SK-N-SH (cell line): ENCODE measurements at places on chromosomes 2 and 18. TPM values are rescaled to one million over a fixed set of nuclear protein-coding genes. Genes with fewer than 3 reads are reported as not detected.
A peak's percentile ranks its signal among the peaks of the same experiment; 100 is the strongest.

DNA sequence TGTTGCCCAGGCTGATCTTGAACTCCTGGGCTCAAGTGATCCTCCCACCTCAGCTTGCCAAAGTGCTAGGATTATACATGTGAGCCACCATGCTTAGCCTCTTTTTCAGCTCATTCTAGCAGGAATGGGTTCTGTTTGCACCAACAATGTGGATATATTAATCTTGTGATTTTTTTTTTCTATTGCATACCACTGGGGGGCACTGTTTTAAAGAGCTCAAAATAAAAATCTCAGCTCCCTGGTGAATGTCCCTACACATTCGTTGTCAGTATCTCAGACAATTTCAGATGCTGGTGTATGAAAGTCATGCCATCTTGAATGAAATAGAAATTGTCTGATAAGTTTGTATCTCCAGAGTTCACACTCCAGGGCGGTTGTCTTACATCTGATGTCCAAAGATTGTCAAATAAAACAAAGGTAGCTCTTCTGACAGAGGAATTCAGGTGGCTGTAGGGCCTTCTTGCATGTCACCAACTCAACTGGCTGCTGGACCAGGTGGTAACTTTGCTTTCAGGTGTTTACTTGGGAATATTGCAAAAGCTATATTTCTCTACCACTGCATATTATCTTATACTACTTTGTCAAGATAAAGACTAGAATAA lies 3.1 kb upstream of the MATN3 start:
- peaks cover 16% of the 10 kb centered on the region for H3K4me1 ChIP-seq
- H3K27me3 ChIP-seq, result no peaks in the 10 kb centered on the region
- no peaks in the 10 kb centered on the region for H3K36me3 ChIP-seq
- peak; percentile 80 for DNase-seq
- no peak overlapping the region for H3K4me3 ChIP-seq
- H3K27ac ChIP-seq, result no peak overlapping the region

GRCh38 chr2:74481431-74481830 lies 1.4 kb downstream of the CCDC142 start:
- H3K27ac ChIP-seq, result no peak overlapping the region
- no peak for DNase-seq

The GCG gene
- not detected in 2 replicates for polyA plus RNA-seq

GRCh38 chr2:149261692-149262091 lies 68.7 kb upstream of the LYPD6 start:
- no peaks in the 10 kb centered on the region for H3K27me3 ChIP-seq
- no peak overlapping the region for H3K4me3 ChIP-seq
- no peak overlapping the region for H3K27ac ChIP-seq

The MAB21L4 gene
- not detected in 2 replicates for polyA plus RNA-seq

DNA sequence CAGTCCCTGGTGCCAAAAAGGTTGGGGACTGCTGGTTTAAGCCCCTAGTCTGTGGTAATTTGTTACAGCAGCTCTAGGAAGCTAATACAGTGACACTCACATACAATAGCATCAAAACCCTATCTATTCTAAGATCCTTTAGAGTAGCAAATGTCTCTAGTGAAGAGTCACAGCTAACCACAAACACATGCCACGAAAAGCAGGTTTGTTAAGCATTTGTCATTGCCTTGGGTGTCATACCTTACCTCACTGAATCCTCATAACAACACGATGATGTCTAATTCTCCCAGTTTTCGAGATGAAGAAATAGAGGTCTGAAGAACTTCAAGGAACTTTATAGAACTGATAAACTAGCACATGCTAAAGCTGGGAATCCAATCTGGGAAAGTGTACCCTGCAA lies 29.6 kb upstream of the RNF152 start:
- no peaks in the 10 kb centered on the region for H3K27me3 ChIP-seq
- H3K27ac ChIP-seq, result no peak overlapping the region
- no peak overlapping the region for H3K4me3 ChIP-seq
- no peaks in the 10 kb centered on the region for H3K36me3 ChIP-seq

DNA sequence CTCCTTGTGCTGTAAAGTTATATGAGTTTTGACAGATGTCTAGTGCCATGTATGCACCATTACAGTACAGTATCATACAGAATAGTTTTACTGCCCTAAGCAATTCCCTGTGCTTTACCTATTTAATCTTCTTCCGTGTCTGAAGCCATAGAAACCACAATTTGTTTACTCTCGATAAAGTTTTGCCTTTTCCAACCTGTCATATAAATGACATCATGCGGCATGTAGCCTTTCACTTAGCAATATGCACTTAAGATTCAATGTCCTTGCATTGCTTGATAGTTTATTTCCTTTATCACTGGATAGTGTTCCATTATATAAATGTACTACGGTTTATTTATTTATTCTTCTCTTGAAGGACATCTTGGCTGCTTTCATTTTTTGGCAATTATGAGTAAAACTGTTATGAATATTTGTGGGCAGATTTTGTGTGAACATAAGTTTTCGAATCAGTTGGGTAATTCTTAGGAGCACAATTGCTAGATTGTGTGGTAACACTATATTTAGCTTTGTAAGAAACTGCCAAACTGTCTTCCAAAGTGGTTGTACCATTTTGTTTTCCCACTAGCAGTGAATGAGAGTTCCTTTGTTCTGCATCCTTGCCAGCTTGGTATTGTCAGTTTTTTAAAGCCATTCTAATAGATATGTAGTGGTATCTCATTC lies 136.8 kb upstream of the MAP3K20 start:
- H3K4me3 ChIP-seq, result no peak overlapping the region
- no peaks in the 10 kb centered on the region for H3K27me3 ChIP-seq
- no peak overlapping the region for H3K27ac ChIP-seq
- no peaks in the 10 kb centered on the region for H3K36me3 ChIP-seq

DNA sequence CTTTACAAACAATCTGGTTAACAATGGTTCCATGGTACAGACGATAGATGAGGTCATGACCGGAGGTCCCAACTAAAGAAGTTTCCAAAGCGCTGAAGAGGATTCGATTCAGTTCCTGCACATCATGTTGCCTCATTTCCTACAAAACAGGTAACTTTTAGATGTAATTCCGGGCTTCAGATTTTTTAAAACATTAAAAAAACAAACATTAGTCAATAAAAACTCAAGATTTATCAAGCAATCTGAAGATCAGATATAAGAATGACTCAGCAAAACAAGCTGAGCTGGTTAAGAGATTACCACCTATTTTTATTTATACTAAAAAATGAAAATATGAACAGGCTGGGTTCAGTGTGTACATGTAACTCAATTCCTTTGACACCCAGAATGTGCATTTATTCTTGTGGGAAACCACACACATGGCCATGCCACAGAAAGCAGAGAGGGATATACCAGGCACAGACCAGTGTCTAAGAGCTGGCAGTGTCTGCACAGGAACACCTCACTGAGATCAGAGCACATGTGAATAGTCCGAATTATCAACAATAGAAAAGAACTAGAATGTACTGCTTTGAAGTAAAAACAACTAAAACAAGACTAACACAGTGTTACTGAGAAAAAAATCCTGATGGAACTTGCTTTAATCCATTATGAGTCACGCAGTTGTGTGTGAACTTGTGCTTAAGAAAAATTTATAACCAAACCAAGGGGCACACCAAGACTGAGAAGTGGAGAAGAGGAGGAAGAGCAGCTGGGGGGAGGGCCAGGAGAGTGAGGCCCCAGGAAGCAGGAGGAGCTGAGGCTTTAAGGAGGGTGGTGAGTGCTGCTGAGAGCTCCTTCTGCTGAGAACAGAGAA lies 9.5 kb downstream of the USP40 start:
- H3K36me3 ChIP-seq, result peaks cover 51% of the 10 kb centered on the region
- peaks cover 12% of the 10 kb centered on the region for H3K4me1 ChIP-seq
- no peak for DNase-seq
- no peaks in the 10 kb centered on the region for H3K27me3 ChIP-seq

DNA sequence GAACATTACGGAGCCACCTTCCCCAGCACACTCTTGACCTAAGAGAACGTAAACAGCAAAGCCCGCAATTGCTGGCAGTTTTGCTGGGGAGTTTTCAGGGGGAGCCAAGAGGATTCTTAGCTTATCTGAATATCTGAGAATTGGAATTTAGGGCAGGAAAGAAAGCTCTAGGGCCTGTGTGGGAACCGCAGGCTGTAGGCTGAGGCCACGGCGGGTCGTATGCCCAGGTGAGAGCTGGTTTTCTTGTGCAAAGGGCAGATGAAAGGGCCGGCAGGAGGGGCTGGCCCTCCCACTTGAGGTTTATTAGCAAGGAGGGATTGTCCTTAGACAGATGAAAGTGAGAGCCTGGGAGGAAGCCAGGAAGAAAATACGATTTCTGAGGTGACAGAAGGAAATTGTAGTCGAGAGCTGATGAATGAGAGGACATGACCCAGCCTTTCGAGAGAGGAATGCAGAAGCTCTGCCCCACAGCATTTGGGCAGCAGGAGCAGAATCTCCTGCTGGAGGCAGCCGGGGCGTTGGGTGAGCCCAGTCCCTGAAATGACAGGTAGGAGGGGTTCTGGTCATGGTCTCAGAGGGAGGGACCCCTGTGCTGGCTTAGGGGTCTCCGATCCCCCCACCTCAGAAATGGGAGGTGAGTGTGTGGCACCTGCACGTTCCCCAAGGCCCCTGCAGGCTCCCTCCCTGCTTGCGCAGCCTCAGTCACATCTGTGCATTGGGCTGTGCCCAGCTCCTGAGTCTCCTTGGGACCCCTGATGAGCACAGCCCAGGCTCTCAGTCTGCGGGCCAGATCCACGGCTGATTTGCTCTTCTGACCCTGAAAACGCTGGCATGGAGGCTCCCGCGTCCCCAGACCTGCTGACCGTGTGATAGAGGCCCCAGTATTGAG lies 61.1 kb downstream of the CABLES1 start:
- no peak overlapping the region for H3K4me3 ChIP-seq
- no peaks in the 10 kb centered on the region for H3K27me3 ChIP-seq
- H3K36me3 ChIP-seq, result peaks cover 2% of the 10 kb centered on the region; the same call in 1 of the 2 replicates
- no peak for DNase-seq
- H3K4me1 ChIP-seq, result peaks cover 25% of the 10 kb centered on the region
- H3K27ac ChIP-seq, result no peak overlapping the region

DNA sequence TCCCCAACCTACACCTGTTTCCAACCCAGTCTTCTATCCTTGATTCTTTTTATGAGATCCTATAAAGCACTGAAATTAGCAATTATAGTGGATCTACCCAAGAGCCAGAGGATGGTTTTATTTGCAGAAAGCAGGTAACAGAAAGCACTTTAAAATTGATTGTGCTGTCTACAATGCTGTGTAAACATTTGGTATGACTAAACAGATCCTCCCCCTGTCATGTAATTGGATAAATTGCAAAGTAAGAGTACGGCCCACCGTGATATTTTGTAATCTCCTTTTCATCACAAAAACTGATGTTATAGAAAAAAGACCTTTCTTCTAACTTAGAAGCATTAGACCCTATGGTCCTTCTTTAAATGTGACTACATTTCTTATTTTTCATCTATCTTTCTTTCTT lies 11.3 kb upstream of the PPP3R1 start:
- H3K36me3 ChIP-seq, result no peaks in the 10 kb centered on the region
- H3K27me3 ChIP-seq, result no peaks in the 10 kb centered on the region
- no peak for DNase-seq
- H3K27ac ChIP-seq, result no peak overlapping the region
- no peaks in the 10 kb centered on the region for H3K4me1 ChIP-seq

DNA sequence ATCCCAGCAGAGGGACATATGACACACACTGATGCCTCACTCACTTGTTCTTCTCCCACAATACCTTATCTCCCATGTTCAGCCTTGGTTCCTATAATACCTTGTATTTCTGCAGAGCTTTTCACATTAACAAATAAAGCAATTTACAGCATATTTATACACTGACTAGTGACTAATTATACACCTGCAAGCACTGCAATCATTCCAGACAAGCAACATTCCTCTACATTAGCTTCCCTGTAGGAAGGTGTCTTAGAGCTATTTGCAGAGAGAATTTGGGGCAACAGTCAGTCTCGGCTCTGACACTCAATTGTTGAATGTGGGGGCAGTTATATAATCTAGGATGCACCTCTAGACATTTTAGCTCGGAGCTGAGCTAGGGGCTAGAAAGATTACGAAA lies 9.5 kb upstream of the INSIG2 start:
- no peak overlapping the region for H3K4me3 ChIP-seq
- H3K27ac ChIP-seq, result no peak overlapping the region
- peaks cover 5% of the 10 kb centered on the region; the same call in 1 of the 2 replicates for H3K27me3 ChIP-seq
- no peaks in the 10 kb centered on the region for H3K36me3 ChIP-seq
- no peaks in the 10 kb centered on the region for H3K4me1 ChIP-seq

DNA sequence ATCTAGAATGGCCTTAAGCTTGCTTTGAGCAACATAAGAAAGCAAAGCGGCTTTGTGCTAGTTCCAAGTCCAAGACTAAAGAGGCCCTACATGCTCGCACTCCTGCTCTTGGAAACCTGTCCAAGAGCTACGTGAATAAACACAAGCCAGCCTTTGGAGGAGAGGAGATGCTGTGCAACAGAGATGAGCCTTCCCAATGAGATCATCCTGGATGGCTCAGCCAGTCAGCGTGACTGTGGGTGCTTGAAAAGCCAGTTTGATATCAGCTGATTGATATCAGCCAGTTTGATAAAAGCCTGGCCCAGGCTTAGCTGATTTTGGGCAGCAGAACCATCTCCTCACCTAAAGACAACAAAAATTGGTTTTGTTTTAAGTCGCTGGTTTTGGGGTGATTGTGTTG lies 481.0 kb upstream of the DSEL start:
- no peak overlapping the region for H3K27ac ChIP-seq
- no peaks in the 10 kb centered on the region for H3K27me3 ChIP-seq
- no peaks in the 10 kb centered on the region for H3K4me1 ChIP-seq

DNA sequence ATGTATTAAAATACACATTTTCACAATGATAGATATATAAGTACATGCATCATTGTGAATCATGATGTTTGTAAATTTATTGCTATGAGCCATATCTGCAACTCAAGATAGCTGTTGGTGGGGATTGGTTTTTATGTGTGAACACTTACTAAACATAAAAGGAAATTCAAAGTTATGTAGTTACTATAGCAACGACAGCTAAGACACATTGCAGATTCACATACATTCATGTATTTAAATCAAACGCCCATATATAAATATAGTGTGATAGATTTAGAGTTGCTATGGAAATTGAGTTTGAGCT lies 65.6 kb downstream of the MAPRE2 start:
- DNase-seq, result no peak
- peaks cover 3% of the 10 kb centered on the region for H3K36me3 ChIP-seq

DNA sequence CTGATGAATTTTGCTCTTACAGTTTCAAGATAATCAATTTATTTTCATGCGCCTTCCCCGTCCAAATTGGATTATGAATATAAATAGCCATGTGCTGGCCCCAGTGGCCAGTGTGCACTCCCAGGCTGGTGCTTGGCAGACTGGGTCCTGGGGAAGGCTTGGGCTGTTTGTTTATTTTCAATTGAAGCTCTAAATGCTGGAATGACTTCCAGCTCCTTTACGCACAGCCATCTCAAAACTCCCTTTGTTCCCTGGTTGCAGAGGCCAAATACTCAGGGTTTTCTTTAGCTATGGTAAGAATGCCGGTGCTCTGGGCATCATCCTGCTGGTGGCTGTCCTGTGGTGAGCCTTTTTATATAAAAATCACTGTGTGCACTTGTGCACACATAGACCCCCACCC lies 131.5 kb downstream of the PRKCE start:
- peak; percentile 64 for DNase-seq
- H3K27ac ChIP-seq, result peak overlapping the region; percentile 77
- no peak overlapping the region for H3K4me3 ChIP-seq
- no peaks in the 10 kb centered on the region for H3K27me3 ChIP-seq
- H3K4me1 ChIP-seq, result peaks cover 45% of the 10 kb centered on the region
- H3K36me3 ChIP-seq, result no peaks in the 10 kb centered on the region

GRCh38 chr2:240520130-240520973 lies 37.4 kb downstream of the ANKMY1 start:
- no peaks in the 10 kb centered on the region for H3K4me1 ChIP-seq
- no peak overlapping the region for H3K27ac ChIP-seq
- no peak for DNase-seq
- no peaks in the 10 kb centered on the region for H3K27me3 ChIP-seq

The DSG1 gene
- polyA plus RNA-seq, result 0.02 TPM in 1 of 2 replicates, not detected in the other

The NEB gene
- 0.02 and 0.05 TPM in 2 replicates for polyA plus RNA-seq

The CAPN14 gene
- 0.08 and 0.11 TPM in 2 replicates for polyA plus RNA-seq
